ENCODE measurements at places on chromosomes 6 and 20. TPM values are rescaled to one million over a fixed set of nuclear protein-coding genes. Genes with fewer than 3 reads are reported as not detected.

DNA sequence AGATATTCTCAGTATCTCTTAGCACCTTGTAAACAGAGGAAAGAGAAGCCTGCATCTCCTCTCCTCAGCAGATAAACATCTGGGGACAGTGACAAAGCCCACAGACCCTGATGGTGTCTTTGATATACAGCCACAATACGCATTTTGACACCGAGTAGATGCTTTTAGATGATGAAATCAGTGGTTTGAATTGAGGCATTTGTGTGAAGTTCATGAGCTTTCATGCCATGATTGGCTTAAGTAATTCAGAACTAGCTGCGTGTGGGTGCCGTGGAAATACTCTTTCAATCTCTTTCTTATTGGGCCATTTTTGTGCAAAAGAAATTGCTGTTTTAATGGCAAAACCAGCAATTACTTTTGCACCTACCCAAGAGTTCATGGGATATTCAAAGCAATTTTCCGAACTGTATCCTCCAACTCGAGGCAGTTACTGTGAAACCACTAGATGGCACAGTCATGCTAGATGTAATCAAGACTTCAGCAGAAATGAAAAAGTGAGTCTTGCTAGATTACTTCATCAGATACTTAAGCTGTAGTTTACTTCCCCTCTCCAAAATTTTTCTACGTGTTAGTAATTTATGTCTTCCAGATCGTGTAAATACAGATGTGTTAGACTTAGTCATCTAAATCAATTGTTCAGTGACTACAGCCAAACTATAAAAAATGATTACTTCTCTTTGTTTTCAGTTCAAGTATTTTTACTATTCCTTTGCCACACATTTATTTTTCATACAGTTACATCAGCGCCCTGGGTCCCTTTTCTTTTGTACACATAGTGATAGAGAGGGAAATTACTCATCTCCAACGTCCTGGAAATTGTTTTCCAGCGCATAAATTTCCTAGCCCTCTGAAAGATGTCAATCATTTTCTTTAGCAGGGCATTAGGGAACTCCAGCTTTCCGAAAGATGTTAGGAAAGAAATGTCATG lies 49.4 kb downstream of the IYD start:
- DNase-seq: peak; percentile 50

GRCh38 chr6:11556309-11556708 lies 18.8 kb downstream of the TMEM170B start:
- DNase-seq: no peak

DNA sequence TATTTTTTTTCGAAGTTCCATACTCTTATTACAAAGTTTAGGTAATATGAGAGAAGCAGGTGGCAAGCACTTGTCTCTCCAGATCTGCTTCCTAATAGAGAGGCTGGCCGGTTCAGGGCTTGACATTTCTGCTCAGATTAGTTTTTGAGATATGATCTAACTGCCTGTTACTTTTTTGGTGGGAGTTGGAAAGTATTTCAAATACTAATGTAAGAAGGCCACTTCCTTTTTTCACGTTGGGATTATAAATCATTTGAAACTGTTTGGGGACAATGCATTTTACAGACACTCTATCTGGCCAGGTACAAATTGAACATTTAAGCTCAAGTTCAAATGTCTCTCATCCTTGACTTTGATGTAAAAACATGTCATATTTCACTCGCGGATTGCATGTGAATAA lies 222.1 kb upstream of the SULF2 start:
- DNase-seq: no peak

- no peak for DNase-seq
These were observed 175.7 kb upstream of the SULF2 start for GRCh38 chr20:47960769-47961541.

- no peak for DNase-seq
These were observed at the start of gene COMMD7 for GRCh38 chr20:32743237-32744112. COMMD7 (minus strand) TSS chr20:32743467; CDS start chr20:32743391, 76 bp downstream.

DNA sequence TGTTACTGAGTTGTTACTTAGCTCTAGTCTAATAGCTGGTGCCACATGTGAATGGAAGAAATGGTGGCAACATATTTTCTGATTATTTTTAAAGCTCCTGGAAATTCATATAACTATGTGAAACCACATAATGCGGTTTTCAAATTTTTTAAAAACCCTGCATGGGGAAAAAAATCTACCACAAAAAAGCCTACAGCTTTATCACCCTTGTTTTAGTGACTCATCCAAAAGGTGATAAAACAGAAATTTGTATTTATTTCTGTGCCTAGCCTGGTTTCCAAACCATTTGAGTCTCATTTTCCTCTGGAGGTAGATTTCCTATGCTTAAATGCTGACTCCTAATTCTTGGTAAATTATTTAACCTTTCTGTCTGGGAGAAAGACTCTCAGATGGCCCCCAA lies 5.4 kb upstream of the FBXO30 start:
- no peak for DNase-seq

DNA sequence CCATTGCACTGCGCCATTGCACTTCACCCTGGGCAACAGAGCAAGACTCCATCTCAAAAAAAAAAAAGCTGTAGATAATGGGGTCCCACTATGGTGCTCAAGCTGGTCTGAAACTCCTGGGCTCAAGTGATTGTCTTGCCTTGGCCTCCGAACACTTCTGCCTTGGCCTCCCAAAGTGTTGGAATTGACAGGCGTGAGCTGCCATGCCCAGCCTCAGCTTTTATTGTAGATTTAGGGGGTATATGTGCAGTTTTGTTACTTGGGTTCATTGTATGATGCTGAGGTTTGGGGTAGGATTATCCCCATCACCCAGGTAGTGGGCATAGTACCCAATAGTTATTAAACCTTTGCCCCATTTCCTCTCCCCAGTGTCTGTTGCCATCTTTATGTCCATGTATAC lies 11.4 kb downstream of the HSPA1B start:
- no peak for DNase-seq

GRCh38 chr6:94349227-94349626 lies 929.9 kb upstream of the EPHA7 start:
- DNase-seq: no peak

DNA sequence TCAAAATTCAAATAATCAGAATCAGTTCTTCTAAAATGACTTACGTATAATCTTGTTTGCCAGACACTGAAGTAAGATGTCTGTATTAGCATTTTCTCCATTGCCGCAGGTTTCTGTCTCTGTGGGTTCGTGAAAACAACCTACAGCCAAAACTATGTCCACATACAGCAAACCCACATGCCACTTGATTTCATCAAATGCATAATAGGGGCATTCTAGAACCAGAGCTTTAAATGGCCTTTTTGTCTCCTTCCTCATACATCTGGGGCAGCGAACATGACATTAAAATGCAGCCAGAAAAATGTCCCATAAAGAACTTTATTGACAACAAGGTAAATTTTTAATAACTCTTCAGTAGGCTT lies 90.2 kb upstream of the QKI start:
- DNase-seq: peak; percentile 53

DNA sequence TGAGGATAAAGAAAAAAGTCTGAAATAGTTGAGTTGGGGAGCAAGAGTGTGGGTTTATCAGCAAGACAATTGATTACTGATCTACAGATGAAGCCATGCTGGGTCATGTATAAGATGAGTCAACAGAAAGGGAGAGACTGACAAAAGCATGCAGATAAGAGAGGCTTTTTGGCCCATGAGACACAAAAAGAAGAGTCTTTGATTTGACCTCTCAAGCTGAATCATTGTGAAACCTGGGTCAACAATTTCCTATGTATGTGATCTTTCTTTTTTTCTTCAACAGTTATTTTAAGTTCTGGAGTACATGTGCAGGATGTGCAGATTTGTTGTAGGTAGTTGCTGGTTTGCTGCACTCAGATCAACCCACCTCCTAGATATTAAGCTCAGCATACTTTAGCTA lies 15.9 kb downstream of the RIMS1 start:
- DNase-seq: no peak

CNKSR3 gene
- 8.7 TPM for polyA plus RNA-seq

CBFA2T2 gene
- polyA plus RNA-seq: 22.9 TPM

SRMS gene
- 0.22 TPM for polyA plus RNA-seq

CTCFL gene
- 0.24 TPM for polyA plus RNA-seq

HUS1B gene
- 0.41 TPM for polyA plus RNA-seq
